Effector CD8-positive, alpha-beta T cell (primary cell): ENCODE measurements at places on chromosomes 5 and 9.
A peak's percentile ranks its signal among the peaks of the same experiment; 100 is the strongest.

DNA sequence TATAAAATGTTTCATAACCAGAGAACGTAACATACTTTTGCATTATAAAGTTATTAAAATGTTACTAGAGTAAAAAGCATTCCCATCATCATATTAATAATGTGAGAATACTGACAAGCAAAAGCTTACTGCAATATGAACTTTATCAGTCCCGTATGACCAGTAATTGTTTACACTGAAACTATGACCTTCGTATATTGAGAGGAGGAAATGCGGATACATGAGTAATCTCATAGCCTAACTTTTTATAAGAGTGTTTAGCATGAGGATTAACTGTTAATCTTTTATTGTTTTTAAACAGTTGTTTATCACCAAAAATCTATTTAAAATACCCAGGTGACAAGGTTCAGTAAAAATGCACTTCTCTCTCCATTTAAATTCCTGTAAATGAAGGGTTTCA lies 272.4 kb downstream of the SLF1 start:
- DNase-seq = no peak

GRCh38 chr5:176741561-176742211 lies 68.7 kb upstream of the UNC5A start:
- no peak for DNase-seq

DNA sequence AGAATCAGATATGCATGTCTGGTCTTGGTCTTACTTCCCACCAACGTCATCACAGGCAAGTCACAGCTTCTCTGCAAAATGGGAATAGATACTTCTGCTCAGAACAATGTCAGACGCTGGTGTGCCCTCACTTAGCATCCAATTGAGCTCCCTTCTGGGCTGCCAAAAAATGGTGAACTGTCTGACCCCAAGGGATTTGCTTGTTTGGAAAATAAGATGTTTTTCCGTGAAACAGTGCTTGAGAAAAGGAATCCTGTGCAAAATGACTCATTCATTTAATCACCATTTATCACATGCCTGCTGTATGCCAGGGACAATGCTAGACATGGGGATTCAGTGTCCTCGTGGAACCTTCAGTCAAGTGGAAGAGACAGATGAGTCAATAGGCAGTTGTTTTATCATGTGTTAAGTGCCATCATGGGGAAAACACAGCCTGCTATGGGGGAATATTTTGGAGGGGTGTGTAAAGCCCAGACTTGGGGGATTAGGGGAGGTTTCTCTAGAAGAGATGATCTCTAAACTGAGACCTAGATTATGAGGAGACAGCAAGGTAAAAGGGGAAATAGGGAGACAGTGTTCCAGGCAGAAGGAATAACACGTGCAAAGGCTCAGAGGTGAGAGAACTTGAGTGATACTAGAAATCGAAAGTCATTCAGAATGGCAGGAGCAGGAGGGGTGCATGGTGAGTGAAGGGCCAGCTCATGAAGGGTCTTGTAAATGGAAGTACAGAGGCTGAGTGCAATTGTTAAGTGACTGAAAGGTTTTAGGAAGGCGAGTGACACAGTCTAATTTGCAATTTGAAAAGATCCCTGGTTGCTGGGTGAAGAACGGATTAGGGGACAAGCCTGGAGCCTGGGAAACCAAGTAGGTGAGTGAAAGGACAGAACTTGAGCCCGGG lies 3.9 kb downstream of the NIPAL4 start:
- no peak for DNase-seq

DNA sequence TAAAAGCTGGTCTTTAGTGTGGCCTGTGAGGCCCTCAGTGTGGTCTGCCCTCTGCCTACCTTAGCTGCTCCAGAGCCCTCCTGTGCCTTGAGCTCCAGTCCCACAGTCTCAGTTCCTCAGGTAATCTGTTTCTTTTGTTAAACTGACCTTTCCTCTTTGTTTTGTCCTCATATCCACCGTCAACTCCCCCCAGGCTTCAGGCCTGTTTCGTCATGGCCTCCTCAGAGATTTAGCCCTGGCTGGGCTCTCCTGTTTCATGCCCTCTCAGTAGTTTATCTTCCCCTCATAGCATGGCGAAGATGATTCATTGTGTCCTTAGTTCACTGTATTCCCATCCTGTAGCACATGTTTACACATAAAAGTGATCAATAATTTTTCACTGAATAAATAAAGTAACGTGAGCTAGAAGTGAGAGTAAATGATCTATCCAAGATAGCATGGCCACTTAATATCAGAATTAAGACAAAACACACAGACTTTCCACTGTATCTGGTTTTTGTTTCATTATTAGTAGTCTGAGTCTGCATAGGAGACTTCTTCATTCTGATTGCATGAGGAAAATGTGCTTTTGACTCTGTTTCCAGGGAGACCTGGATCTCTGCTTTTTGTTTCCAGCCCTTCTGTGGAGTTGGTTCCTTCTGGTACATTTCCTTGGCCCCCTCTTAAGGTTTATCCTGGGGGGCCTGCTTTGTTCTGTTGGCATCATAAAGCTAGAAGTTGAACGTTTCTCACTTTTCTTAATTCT lies 70.5 kb downstream of the SNX24 start:
- DNase-seq = no peak

DNA sequence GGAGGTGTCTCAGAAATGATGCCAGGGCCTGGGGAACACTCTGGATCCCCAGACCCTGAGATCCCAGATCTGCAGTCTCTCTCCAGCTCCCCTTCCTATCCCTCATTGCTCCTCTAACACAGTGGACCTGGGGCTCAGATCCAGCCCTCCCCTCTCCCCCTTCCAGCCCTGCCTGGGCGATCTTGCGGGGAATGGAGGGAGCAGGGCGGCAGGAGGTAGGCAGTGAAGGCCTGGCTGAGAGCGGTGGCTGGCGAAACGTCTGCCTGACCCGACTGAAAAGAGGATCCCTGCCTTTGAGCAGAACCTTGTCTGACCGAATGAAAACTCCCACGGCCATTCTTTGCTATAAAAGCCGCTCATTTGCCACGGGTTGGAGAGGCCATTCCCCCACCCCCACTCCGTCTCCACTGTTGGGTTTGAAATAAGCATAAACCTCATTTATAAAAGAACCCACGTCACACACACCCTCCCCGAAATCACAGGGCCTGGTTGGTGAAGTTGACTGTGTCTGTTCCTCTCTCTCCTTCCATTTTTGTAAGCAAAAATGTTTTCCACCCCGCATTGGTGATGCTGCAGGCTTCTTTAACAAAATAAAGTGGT lies 8.8 kb downstream of the MSX2 start:
- DNase-seq = no peak

DNA sequence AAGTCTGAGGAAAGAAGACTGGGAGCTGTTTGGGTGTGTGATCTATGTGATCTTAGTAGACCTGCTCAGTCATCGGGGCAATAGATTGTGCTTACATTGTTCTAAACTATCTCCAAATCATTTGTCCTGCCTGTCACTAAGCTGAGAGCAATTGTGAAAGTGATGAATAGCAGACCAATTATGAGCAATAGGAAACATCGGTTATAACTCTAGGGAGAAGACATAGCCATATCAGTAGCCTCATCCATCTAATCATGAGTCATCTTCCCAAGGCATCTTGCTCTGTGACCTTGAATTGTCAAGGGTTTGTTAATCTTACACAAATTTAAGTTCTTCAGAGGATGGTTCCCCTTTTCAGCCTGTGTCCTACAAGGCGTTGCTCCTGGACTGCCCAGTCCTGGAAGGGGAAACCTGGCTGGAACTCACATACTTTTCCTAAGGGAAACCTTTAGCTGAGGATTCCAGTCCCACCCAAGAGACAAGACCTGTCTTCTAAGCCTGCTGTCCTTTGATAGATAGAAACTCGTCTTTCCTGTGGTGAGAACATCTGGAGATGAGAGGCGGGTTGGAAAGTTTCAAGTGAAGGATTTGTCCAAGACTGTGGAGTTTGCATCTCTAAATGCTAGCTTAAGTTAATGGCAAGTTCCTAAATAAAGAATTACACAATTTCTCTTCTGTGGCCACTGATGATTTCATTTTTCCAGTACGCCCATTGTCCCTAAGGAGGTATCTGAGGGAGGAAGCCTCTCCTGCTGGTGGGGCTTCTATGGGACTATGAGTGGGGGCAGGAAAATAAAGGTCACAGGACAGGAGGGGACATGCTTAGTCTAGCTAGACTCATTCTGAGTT lies 53.9 kb upstream of the TRIM32 start:
- no peak for DNase-seq

DNA sequence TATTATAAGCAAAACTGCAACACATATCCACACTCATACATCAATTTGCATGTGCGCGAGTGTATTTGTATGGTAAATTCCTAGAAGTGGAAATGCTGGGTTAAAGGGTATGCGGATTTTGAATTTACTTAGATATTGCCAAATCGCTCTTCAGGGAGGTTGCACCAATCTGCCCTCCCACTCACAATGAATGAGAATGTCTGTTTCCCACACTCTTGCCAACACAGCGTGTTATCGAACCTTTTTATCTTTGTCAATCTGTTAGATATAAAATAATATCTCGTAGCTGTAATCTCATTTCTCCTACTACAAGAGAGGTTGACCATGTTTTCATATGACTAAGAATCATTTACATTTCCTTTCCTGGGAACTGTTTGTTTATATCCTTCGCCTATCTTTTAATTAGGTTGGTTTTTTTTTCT lies 35.7 kb downstream of the LHX2 start:
- no peak for DNase-seq

- no peak for DNase-seq
Observed at GRCh38 chr5:118598311-118598710, 390.0 kb downstream of the DTWD2 start.

GRCh38 chr5:81164936-81165335 lies 68.2 kb upstream of the CKMT2 start:
- DNase-seq = no peak

- DNase-seq = no peak
Observed at GRCh38 chr9:69822116-69822750, 1.6 kb downstream of the CFAP95 start.

DNA sequence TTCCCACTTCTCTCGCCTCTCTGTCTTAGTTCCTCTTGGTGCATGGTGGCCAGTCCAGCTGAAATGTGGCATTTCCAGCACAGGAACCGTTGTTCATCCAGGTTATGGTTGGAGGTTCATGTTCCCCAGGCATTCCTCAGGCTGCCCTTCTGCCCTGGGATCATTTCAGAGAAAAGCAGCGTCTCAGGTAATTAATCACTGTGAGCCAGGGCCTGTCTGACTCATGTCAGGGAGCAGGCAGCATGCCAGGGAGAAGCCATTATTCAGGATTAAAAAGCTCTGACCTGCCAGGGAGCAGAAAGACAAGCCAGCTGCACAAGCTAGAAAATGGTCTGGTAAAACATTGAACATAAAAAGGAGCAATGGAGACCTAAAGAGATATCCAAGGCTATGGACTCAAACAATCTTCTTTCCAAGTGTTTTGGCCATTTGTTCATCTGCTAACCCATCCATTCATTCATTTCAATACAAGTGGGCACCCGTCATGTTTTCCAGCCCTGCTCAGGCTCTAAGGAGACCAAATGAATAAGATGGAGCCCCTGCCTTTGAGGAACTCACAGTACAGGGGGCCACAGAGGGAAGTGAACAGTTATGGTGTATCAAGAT lies 241.4 kb downstream of the DRD1 start:
- no peak for DNase-seq

DNA sequence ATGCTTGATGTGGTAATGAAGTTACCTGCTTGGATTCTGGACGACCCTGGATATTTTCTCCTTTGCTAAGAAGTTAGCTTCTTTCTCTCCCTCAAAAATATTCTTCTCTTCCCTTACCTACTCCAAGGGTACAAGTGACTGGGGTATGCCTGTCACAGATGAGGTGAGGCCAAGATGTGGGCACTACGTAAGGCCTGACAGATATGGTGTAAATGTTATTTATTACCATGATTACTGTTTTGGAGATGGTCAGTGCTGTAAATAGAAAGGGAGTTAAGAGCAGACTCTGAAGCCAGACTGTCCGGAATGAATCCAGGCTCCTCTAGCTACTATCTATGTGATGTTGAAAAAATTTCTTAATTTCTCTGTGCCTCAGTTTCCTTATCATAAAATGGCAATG lies 1.1 kb upstream of the KIAA1958 start:
- no peak for DNase-seq

DNA sequence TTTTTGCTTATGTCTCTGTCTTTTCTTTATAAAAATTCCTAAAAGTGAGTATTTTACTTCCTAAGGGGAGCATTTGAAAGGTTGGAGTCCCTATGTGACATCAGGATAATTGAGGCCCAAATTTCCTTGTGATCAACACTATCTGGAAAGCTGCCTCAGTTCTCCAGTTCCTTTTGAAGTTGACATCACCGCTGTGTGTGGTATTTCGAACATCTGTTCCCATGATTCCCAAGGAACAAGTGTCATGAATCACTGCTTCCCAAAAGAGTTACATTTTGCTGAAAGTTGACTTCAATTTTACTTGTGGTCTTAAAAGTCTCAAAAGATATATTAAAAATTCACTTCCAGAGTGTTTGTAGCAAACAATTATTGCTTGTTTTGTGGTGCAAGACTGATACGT lies 452.1 kb upstream of the RGMB start:
- DNase-seq = no peak

DNA sequence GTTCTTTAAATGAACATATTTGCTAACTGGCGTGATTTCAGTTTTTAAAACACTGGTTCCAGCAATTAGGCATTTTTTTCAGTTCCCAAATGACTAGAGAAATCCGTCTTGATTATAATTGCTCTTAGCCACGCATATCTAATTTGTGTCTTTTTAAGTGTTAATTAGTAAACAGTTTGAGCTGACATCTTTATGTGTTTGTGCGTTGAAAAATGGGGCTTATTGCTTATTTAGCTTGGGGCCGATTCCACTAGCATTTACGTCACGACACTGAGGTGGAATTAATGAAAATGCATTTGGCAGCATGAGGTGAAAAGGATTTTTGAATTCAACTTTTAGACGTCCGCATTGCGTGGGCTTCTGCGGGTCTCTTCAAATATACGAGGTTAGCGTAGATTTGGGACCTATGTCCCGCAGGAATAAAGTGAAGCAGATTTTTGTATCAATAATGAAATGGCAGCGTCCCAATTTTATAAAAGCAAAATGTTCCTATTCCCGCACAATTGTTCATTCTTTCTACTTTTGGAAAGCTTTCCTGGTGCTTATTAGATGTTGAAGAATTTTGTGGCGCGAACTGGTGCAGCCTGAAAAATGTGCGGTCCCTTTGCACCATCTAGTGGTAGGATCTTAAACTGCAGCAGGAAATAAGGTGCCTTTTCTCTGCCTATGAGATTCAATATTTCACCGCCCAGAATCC lies 122.7 kb upstream of the LMX1B start:
- peak; percentile 22 for DNase-seq

DNA sequence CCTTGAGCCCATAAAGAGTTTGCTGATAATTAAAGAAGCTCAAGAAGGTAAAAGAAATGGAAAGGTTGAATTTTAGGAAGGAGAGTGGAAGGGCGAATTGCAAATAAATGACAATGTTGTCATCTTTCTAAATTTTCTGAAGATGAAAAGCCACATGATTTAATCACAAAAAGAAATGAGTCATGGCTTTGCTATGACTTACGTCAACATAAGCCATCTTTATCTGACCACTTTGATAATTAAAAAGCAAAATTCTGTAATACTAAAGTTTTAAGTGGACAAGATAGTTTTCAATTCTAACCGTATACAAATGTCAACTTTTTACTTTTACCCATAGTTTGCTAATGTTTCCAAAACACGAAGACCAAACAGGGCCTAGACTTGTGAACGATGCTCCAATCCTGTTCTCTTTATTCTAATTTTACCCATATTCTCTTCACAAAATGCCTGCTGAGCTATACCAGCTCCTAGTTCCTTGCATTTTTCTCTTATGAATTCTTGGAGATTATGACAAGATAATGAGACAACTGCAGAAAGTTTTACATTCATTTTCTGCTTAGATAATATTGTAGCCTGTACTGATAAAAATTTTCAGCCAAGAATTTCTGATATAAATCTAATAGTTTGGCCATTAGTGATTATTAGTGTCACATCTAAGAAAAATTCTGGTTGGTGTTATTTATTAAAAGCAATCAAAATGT lies 21.8 kb upstream of the PRUNE2 start:
- no peak for DNase-seq

GRCh38 chr9:95533996-95534680 lies 17.4 kb upstream of the PTCH1 start:
- no peak for DNase-seq
